ENCODE measurements at places on chromosomes 2 and 18.

GRCh38 chr2:47024046-47024445 lies 108.4 kb upstream of the MCFD2 start:
- DNase-seq = no peak

- peak; percentile 44 for DNase-seq
These were observed 2082.3 kb upstream of the CELF4 start for GRCh38 chr18:39647627-39648534.

GRCh38 chr2:187136646-187137045 lies 287.7 kb upstream of the ZSWIM2 start:
- no peak for DNase-seq

DNA sequence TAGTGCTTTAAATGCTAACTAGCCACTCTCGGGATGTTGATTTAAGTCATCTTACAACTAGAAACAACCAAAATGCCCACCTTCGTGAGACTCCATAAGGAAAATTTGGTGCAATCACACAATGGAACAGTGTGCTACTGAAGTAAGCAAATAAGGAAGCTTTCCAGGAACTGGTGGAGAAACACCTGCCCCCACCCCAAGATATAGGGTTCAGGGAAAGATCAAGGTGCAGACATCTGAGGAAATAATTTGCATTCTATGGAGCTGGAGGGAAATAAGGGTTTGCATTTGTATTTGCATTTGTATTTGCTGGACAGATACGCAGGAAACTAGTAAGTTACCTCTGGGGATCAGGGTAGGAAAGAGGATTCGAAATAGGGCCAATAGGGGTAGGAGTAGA lies 90.9 kb downstream of the ACAA2 start:
- DNase-seq = no peak

GRCh38 chr18:61832858-61833257 lies 59.9 kb downstream of the RNF152 start:
- no peak for DNase-seq

DNA sequence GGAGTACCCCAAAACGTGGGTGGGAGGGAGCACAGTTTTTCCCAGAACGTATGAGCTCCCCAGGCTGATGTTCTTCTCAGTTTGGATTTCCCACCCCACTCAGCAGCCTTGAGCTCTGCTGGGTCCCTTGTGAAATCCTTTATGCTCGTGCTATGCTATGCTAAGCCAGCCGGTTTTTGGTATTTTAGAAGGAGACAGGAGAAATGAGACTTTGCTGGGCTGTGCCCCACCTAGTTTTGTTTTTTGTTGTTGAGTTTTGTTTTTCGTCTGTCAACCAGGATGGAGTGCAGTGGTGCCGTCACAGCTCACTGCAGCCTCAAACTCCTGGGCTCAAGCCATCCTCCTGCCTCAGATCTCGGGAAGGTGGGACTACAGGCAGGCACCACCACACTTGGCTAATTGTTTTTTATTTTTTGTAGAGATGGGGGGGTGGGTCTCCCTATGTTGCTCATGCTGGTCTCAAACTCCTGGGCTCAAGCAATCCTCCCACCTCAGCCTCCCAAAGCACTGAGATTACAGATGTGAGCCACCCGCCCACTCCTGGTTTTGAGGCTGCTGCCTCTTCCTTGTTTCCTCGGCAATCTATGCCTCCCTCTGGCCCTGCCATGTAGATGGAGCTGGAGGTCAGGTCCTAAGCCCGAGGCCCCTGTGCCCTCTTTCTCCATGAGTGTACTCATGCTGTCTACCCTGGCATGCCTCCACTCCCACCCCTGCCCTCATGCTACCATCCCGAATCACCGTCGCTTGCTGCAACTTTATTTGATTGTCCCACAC lies 17.5 kb upstream of the MGAT4A start:
- DNase-seq = no peak

DNA sequence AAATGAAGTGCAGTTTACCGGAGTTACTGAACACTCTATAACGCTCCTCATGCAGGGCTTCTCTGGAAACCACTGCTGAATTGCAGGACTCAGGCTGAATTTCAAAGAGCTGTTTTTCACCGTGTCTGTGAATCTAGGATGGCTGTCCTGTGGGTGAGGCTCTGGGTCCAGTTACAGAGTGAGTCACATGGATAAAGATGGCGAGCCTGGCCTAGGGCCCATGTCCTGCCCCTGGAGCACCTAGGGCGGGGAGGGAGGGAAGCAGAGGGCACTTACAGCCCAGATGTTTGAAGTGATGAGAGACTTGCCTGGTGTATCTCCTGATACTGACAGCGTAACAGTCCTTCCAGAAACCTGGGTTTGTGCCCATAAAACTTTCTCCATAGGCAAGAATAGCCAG lies 583.0 kb downstream of the IRS1 start:
- DNase-seq = no peak

GRCh38 chr2:70344195-70344594 lies 42.3 kb upstream of the FAM136A start:
- DNase-seq = no peak

DNA sequence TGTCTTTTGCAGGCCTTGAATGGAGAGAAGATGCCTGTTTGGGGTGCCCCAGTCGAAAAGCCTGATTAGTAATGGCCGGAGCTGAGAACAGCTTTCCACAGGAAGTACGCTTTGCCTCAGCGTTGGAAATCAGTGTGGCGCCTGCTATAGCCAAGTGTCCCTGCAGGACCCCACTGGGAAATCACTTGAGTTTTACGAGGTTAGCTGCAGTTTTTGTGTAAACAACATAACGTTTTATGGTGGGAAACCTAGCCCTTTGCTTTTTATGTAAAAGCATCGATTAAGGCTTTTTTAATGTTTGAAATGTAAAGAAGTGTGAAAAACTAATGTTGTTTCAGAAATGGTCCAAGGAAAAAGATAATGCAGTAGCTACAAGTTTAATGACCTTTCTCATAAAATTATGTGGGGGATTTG lies 234.2 kb downstream of the TTC32 start:
- DNase-seq = peak; percentile 14

DNA sequence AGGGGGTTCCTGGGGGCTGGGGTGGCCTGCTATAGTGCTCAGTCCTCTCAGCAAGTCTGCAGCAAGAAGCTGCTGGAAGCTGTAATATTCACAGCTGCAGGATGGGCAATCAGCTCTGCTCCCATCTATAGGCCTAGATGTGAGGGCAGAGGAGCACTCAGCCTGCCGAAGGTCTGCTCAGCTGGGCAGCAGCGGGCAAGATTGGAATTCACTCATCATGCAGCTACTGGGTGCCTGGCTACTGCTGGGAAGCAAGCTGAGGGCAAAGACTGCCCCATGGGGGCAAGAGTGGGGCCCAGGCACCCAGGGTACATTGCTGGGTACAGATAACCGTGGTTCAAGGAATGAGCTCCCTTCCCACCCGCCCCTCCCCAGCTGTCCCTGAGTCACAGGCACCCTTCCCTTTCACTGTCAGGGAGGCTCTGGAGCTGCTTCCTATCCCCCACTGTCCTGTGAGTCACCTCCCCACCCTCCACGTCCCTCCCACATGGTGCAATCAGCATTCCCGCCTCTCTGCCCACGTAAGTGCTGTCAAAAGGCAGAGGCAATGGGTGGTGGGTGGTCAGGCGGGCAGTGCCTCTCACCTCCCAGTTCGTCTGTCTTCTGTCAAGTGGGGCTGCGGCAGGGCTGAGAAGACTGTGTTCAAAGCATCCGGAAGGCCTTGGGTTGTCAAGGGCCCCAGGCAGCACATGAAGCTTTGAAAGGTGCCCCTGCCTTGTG lies 169.2 kb downstream of the TRIM43 start:
- DNase-seq = no peak

DNA sequence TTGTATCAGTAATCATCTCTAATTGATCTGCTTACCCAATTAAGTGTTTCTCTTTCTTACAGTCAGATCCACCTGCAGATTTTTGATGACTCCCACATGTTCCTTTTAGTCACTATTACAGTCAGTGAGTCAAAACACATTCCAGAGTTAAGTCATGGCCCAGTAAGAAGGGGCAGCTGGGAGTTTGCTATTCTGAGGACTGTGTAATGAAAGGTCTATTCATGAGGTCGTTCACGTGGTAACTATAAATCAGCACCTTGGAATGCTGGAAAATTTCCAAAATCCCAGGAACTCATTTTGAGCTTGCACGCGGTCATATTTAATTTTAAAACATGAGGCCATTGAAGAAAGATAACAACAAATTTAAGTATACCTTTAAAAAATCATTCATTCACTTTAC lies 252.5 kb downstream of the XIRP2 start:
- no peak for DNase-seq

GRCh38 chr2:42810971-42811811 lies 18.8 kb upstream of the HAAO start:
- peak; percentile 33 for DNase-seq

- DNase-seq = no peak
These were observed 427.8 kb downstream of the ZNF521 start for GRCh38 chr18:24924066-24924716.

- peak; percentile 91 for DNase-seq
These were observed 2.0 kb downstream of the HOXD3 start for GRCh38 chr2:176158855-176159662.

DNA sequence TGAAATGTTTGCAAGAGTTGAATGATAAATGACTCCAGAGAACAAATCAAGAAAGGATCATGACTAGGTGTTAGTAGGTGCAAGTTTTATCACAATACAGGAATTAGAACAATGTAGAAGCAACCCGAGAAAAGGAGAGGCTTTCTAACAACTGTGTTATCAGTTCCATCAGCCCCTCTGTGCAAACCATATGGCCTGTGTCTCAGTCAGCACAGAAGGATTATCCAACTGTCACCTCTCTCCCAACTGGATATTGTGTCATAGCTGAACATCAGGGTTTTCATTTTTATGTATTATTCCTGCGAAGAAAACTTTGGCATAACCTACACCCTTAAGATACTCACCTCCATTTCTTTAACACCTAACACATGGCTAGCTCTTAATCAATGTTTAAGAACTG lies 321.6 kb upstream of the RND3 start:
- peak; percentile 89 for DNase-seq

GRCh38 chr2:1633936-1634587 lies 110.3 kb downstream of the PXDN start:
- DNase-seq = no peak

DNA sequence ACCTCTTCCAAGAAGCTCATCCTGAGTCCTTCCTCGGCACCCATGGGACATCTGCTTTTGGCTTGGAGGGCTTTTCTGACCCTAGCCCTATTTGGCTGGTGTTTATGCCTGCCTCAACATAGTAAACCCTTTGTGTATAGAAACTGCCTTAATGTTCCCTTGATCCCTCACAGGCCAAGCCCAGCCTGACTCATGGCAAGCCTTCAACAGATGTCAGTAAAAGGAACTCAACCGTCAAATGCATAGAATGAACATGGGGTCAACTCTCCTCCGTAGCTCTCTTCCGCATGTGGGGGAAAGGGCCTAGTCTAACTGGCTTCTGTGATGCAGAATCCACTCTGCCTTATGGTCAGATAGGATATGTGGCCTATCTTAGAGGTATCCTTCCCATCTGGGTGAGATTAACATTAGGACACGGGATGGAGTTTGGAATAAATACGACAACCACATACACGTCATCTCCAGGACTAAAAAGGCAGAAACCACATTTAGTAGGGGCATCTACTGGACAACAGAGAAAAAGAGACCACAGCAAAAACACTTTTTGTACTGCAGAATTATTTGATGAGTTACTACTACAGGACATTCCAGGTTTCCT lies 2.5 kb upstream of the NPAS2 start:
- no peak for DNase-seq

DNA sequence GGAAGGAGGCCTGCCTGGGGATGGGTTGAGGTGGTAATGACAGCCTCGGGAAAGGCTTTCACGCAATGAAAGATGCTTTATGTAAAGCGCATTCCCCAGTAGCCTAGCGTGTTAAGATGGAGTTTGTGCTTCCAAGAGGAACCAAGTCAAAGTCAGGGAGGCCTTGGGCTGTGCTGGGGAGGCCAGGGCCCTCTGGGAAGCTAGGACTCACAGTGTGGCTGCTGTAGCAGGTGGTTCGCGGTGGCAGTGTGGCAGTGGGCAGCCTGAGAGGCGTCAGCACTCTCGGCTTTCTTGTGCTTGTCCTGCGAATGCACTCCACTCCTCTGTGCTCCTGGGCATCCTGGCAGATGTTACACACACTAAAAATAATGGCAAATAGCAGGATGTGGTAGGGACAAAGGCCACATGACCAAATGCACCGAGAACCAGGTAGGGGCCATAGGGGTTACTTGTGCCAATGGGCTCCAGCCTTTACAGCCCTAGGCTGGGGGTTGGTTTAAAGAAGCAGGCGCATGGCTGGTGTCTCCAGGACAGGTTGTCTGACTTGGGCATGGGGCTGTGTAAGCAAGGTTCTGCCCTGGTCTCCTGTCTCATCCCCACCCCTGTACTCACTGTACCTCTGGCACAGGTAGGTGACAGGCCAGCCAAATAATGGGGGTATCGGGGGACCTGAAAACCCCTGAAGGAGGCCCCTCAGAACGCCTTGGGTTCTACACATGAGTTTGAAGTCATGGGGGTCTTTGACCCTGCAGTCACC lies 154.4 kb upstream of the TWIST2 start:
- DNase-seq = no peak

DNA sequence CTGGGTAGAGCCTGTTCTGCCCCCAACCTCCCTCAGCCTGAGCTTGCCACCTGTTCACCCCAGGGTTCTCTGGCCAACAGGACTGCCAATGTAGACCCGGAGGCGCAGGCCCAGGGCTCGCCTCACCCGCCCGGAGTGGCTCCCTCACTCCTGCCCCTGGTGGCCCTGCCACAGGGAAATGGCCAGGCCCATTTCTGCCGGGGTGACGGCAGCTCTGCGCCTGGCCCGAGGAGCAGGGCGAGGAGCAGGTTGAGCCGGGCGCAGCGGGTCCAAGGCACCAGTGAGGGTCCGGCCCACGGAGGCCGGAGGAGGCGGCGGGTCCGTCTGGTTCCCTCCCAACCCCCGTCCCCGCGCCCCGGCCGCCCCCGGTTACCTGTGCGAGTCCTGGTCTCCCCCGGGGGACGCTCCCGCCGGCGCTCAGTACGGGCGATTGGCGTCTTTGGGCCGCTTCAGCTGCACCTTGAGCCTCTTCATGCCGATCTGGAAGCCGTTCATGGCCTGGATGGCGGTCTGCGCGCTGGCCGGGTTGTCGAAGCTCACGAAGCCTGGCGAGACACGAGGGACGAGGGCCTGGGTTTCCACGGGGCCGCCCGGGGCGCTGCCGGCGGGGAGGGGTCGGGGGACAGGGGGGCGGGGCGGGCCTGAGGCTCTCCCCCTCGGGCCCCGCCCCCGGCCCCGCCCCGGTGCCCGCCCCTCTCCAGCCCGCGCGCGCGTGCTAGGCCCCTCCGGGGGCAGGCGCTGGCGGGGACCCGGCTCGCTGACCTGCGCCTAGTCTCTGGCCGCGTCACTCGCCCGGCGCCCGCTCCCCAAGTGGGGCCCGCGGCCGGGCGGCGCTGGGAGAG lies 312.0 kb downstream of the CELF4 start:
- no peak for DNase-seq

GRCh38 chr2:230891509-230891908 lies 26.8 kb downstream of the ITM2C start:
- DNase-seq = peak; percentile 86

- no peak for DNase-seq
These were observed 17.2 kb downstream of the ATP8B1 start for GRCh38 chr18:57785751-57786437.

- no peak for DNase-seq
These were observed 17.8 kb upstream of the INO80C start for GRCh38 chr18:35515460-35516130.

DNA sequence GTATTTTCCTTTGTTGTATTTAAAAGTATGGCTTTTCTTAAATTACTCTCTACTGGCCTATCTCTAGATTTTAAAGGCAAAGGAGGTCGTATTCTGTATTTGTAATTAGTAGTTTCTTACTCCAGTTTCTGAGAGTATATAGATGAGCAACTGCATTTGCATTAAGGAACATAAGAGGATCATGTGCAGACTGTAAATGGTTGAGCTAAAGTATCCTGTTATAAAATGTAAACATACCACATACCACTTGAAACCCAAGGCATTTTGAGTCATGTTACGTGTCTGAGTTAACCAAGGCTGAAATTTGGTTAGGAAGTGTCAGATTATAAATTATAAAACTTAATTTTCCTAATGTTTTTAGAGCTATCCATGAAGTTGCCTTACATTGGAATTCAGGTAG lies 76.3 kb downstream of the GPD2 start:
- peak; percentile 24 for DNase-seq

All from NCI-H82 (cell line).